ENCODE measurements at places on chromosomes 5 and 9.

GRCh38 chr9:137406085-137406760 lies 16.7 kb downstream of the EXD3 start:
- no peak for DNase-seq

DNA sequence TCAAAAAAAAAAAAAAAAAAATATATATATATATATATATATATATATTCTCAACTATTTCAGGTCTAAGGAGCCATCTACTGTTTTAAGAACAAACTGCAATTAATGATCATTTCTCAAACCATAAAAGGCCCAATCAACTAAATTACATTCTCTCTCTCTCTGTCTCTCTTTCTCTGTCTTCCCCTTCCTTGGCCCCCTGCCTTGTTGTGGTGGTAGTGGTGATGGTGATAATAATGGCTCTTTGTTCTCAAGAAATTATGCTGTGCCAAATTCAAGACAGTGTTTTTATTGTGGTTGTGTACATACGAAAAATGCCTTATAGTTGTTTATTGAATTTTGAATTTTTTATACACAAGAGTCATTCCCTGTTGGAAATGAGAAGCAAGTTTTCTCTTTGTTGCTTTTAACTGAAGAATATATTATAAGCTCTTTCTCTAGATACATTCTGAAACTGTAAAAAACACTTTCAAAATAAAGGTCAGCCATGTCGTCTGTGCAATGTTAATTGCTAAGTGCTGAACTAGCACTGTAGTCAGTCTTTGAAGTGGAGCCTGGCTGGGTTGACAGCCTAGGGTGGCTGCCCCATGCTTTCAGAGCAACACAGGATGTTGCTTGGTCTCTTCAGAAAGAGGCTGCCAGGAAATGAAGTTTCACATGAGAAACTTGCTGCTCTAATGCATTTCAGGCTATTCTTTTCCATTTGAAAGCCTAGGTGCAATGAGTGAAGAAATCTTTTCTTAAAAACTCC lies 96.0 kb downstream of the HINT1 start:
- DNase-seq = peak; percentile 18

DNA sequence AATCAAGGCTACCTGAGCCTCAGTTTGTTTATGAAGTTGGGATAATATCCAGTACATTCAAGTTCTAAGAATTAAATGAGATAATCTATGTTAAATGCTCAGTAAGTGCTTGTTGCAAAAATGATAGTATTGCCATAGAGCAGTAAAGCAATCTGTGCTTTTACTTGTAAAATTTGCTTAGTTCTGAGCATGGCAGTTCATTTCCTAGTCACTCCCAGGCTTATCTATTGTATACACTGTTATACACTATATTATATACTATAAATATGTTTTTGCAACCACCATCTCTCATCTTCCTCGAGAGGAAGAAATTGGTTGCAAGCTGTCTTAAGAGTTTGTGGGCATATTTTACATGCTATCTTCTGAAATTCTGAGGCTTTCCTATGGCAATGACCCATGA lies 63.4 kb downstream of the MTREX start:
- no peak for DNase-seq

- DNase-seq = no peak
These were observed 192.1 kb upstream of the TRIM32 start for GRCh38 chr9:116494815-116495634.

- DNase-seq = no peak
These were observed 34.9 kb downstream of the SPRY4 start for GRCh38 chr5:142289708-142290576.

GRCh38 chr9:8845376-8845775 lies 1045.8 kb upstream of the DMAC1 start:
- no peak for DNase-seq

GRCh38 chr9:134208310-134208841 lies 44.0 kb upstream of the RNU6ATAC start:
- DNase-seq = no peak

- no peak for DNase-seq
These were observed 20.8 kb downstream of the MARCHF6 start for GRCh38 chr5:10374046-10375022.

- no peak for DNase-seq
These were observed 409.4 kb upstream of the CTNND2 start for GRCh38 chr5:12313602-12314001.

DNA sequence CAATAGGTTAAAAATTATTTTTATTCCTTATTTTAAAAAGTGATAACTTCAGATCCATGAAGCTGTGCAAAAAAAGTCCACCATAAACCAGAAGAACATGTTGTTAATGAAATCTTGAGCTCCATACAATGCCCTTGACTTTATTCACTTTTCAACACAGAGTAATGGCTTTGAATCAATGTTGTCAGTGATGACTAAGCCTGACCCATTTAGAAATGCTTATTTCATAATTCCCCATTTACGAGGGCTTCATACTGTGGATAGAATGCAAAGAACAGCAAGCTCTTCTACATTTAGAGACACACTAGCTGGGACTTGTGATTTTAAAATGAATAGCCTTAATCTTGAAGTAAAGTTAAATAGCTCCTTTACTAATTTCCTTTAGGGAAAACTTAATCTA lies 25.7 kb upstream of the IL9 start:
- no peak for DNase-seq

GRCh38 chr5:119630752-119631440 lies 1.5 kb downstream of the FAM170A start:
- no peak for DNase-seq

DNA sequence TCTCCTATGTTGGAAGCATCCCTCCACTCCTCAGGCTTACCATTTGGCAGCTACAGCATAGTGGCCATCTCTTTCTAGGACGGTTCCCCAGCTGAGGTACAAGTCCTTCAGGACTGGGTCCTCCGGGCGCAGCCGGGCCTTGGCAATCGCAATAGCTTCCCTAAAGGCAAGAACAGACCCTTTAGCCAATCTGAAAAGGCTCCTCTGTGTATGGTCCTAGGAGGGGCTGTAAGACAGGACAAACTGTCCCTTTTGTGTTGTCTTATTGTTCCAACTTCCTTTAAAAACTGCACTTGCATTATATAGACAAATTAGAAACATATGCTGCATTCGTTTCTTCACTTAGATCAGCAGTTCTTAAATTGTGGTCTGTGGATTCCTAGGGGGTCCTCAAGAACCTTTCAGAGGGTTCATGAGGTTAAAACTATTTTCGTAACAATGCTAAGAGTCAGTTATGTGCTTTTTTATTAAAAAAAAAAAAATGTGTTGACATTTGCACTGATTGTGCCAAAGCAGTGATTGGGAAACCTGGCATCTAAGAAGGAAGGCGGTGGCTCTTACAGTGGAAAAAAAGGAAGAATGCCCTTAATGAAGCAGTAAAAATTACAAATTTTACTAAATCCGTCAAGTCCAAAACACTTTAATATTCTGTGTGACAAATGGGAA lies 38.7 kb downstream of the GEMIN5 start:
- no peak for DNase-seq

DNA sequence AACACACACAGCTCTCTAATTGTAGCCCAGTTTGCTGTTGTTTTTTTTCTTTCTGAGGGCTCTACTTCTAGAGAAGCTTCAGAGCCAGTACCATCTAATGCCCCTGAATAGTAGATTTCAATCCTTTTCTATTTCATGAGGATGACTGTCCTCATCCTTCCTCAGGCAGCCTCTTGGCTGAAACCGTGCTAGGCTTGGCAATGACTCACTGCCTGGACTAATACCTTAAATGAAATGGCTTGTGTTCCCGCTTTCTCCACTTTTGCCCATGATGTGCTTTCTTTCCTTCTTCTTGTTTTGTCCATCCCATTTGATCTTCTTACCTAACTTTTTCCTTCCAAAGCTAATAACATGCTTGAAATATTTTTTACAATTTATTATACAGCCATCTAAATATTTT lies 80.1 kb downstream of the ITGA1 start:
- no peak for DNase-seq

- no peak for DNase-seq
These were observed 18.7 kb downstream of the C5orf58 start for GRCh38 chr5:170251462-170251861.

DNA sequence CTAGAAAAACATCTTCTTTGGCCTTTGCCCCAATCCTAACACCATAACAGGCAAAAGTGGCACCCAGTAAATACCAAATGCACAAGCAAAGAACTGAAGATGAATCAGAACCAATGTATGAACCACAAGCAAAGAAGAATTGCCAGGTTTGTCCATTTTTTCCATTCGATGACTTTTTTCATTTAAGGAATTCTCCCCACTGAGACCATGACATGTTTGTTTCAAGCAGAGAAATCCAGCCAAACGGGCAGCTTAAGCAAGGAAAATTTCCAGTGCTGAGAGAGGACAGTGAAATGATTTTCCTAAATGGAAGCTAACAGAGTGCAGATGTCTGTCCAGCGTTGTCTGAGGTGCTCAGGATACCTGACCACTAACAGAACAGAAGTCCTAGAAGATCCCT lies 203.7 kb downstream of the ADAMTS12 start:
- no peak for DNase-seq

- DNase-seq = no peak
These were observed 8.3 kb downstream of the ZDHHC11B start for GRCh38 chr5:775961-776861.

DNA sequence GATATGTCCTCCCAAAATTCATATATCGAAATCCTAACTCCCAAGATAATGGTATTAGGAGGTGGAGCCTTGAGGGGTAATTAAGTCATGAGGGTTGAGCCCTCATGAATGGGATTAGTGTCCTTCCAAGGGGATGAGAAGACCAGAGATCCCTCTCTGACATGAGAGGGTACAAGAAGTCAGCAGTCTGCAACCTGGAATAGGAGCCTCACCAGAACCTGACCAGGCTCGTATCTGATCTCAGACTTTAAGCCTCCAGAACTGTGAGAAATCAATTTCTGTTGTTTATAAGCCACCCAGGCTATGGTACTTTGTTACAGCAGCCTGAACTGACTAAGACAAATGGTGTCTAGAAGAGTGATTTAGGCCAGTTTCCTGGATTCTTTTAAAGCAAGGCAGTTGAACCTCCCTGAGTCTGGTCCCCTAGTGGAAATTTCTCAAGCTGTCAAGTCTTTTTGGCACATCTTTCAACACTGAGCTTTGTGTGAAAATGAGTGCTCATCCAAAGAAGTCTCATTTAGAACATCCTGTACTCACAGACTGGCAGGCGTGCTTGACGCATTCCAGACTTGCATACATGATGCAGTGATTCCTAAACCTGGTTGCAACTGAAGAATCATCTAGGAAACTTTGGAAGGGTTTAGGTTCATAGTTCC lies 254.8 kb upstream of the PPP1R2B start:
- no peak for DNase-seq

DNA sequence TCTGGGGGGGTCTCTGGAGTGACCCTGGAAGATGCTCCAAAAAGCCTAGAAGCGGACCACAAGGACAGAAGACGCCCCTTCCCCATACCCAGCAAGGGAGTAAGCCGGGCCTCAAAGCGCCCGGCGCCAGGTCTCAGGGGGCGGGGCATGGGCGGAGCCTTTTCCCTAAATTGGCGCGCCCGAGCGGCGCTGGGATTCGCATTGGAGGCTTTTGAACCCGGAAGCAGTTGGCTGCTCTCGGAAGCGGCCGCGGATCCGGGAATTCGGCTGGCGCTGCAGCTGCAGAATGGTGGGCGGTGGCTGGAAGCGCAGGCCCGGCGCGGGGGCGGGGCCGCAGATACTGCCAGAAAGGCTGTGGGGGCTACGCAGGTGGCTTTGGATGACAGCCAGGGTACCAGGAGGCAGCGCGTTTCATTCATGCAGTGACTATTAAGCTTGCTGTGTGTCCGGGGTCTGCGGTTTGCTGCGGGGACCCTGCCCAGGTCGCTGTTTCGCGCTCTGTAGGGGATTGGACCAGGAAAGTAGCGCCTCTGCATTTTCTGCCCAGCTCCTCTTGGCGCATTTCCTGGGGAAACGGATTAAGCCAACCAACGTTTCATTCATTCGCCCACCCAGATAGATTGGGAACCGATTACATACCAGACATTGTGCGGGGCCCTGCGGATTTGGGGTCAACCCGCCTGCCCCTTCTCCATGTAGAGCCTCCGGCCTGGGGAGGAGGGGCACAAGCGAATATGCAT lies 83.0 kb upstream of the FREM1 start:
- peak; percentile 56 for DNase-seq

GRCh38 chr5:68239487-68239886 lies 23.9 kb downstream of the PIK3R1 start:
- DNase-seq = peak; percentile 50

DNA sequence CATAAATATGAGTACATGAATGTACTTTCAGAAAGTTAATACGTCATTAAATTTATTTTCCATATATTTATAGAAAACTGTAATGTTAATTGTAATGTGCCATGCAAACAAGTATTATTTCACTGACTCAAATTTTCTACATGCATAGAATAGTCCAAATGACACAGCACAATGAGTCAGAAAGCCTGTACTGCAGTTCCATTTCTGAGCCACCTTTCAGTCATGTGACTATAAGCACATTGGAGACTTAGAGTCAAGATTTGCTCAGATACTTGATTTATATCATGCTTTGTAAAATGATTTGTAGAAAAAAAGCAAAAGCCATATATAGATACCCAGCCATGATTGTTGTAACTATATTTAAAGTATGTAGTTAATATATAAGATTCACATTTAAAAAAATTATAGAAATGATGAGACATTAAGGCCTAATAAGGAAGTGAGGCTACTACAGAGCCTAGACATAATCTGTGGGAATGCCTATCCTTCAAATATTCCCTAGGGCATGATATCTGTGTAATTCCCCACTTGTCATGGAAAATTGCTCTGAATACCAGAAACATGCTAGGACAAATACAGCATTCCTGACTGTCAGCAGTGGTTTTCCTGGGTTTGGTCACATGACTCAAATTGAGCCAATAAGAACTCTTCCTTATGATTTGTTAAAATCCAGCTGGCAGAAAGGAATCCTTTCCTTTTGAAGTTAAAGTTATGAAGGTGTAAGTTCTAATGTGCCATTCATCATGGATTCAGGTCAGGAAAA lies 50.0 kb downstream of the PTPRD start:
- DNase-seq = no peak

DNA sequence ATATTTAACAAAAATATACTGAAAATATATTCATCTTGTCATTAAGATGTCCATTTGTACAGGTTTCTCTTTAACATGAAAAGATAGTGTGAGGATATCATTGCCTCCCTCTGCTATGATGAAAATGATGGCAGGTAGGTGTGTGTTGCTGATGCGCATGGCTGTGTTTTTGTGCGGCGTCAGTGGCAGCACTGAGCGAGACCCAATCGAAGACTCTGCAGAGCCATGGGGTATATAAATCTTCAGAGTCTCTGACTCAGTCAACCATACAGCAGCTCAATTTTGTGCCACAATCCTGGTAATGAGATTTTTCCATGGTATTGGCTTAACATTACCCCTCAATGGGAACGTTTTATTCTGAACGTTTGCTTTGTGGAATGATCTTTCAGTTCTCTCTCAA lies 153.5 kb upstream of the IQGAP2 start:
- no peak for DNase-seq

DNA sequence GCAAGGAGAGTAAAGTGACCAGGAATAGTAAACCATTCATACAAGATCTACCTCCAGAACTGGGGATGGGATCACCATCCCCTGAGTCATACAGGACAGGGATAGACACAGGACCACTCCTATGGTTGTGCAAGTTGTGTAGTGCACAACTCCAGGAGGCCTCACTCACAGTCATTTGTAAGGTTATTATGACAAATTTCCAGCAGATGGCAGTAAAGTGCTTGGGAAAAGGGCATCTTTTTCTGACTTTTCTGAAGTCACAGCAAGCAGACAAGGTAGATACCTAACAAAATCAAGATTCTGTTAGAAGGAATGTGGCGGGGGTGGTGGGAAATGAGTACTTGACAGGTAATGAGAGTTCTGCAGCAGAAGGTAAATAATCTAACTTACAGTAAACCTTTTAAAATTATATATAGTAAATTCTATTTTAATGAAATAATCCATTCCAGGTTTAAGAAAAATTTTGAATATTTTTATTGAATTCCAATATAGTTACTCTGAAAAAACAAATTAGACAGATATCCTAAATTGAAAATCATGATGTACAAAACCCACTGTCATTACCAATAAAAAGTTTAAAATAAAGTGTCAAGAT lies 16.7 kb upstream of the KIF27 start:
- DNase-seq = peak; percentile 64
